ENCODE measurements at places on chromosomes 6 and 20.

DNA sequence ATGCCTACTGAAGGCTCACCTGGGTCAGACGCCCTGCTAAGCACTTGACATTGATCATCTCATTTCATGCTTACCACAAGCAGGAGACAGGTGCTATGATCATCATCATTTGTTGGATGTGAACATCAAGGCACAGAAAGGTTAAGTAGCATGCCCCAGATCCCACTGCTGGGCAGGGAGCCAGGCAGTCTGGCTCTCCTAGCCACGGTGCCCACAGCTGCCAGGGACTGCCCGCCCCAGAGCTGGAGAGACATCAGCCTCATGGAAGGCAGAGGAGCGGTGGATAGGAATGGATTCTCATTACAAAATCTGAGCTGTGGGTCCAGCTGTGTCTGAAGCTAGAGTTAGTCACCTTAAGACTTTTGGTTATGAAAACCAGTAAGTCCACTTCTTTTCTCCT is 3.6 kb downstream of the SULF2 start:
- no peak overlapping the region for H3K4me3 ChIP-seq
- H3K36me3 ChIP-seq = no peaks in the 10 kb centered on the region
- H3K4me1 ChIP-seq = peaks cover 22% of the 10 kb centered on the region

DNA sequence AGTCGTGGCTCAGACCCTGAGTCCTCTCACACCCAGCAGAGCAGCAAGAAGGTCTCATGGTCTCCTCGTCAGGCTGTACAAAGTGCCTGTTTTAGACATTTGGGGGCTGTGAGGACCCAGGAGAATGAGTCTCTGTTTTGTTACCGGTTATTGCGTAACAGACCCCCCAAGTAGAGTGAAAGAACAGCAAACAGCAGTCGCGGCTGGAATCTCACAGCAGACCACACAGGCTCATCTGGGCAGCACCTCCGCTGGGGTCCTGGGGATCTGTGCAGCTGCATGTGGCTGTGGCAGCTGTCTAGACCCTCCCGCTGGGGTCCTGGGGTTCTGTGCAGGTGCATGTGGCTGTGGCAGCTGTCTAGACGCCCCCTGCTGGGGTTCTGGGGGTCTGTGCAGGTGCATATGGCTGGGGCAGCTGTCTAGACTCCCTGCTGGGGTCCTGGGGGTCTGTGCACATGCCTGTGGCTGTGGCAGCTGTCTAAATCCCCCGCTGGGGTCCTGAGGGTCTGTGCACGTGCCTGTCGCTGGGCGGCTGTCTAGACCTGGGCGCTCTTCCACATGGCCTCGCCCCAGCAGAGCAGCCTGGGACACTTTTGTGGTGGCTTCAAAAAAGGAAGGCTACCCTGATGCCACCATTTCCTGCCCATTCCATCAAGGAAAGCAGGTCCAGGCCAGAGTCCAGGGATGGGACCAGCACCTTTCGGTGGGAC is 24.7 kb downstream of the ENTPD6 start:
- no peak overlapping the region for H3K4me3 ChIP-seq
- no peaks in the 10 kb centered on the region for H3K4me1 ChIP-seq
- no peak overlapping the region for H3K27ac ChIP-seq
- DNase-seq = no peak
- H3K27me3 ChIP-seq = no peaks in the 10 kb centered on the region

DNA sequence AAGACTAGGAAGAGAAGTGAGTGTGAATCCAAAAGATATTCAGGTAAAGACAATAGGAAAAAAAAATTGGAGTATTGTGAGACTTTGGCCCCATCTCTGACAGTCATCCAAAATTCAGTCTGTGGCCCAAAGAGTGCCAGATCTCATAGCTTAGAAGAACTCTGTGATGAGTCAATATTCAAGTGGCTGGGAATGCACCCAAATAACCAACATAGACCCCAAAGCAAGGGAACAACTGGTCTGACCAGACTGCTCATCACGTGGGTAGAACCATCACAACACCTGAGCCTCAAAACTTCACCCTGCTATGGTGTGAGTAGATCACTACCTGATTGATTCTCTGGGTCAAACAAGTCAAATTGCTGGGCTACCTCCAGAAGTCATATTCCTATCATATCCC is 51.1 kb upstream of the TRDN start:
- no peak overlapping the region for H3K4me3 ChIP-seq
- H3K27me3 ChIP-seq = no peaks in the 10 kb centered on the region
- H3K4me1 ChIP-seq = no peaks in the 10 kb centered on the region
- H3K27ac ChIP-seq = no peak overlapping the region
- DNase-seq = no peak

- DNase-seq = no peak
- H3K36me3 ChIP-seq = peaks cover 30% of the 10 kb centered on the region
- no peak overlapping the region for H3K4me3 ChIP-seq
- no peaks in the 10 kb centered on the region for H3K4me1 ChIP-seq
- H3K27ac ChIP-seq = no peak overlapping the region
These were observed 34.3 kb downstream of the PHF20 start for GRCh38 chr20:35806075-35806474.

DNA sequence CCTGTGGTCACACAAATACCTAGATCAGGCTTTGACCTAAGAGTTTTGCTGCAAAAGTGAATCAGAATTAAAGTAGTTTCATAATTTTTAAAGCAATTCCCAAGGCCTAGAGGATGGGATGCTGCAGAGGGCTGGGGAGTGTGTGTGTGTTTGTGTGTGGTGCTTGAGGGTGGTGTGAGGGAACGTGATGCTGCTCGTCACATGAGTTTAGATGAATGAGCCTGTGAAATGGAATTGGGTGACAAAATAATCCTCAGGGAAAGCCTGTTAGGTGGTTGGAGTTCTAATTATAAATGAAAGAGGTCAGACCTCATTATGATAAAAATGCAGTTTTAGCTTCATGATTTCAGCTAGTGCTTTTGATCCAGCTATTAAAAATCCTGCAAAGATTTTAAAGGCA is 87.5 kb upstream of the TMEM170B start:
- no peak for DNase-seq
- H3K4me3 ChIP-seq = no peak overlapping the region
- no peaks in the 10 kb centered on the region for H3K4me1 ChIP-seq
- H3K36me3 ChIP-seq = no peaks in the 10 kb centered on the region
- no peaks in the 10 kb centered on the region for H3K27me3 ChIP-seq

DNA sequence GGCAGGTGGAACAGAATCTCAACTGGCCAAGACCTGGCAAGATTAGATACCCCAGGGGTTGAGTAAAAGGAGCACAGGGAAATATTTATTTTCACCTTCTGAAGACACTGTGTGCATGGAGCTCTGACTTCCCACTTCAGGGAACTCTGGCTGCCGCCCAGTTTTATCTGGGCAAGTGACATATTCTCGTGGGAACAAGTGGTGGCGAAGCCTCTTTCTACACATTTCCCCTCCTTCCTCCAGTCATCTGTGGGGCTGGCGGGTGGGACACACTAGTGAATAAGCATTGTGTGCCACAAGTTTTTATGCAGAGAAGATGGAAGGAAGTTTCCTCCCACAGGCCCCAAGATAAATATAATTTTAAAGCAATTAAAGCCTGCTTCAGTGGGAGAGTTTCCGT is 23.6 kb downstream of the NSFL1C start:
- H3K36me3 ChIP-seq = peaks cover 70% of the 10 kb centered on the region
- no peaks in the 10 kb centered on the region for H3K4me1 ChIP-seq
- H3K4me3 ChIP-seq = no peak overlapping the region
- H3K27ac ChIP-seq = no peak overlapping the region

DNA sequence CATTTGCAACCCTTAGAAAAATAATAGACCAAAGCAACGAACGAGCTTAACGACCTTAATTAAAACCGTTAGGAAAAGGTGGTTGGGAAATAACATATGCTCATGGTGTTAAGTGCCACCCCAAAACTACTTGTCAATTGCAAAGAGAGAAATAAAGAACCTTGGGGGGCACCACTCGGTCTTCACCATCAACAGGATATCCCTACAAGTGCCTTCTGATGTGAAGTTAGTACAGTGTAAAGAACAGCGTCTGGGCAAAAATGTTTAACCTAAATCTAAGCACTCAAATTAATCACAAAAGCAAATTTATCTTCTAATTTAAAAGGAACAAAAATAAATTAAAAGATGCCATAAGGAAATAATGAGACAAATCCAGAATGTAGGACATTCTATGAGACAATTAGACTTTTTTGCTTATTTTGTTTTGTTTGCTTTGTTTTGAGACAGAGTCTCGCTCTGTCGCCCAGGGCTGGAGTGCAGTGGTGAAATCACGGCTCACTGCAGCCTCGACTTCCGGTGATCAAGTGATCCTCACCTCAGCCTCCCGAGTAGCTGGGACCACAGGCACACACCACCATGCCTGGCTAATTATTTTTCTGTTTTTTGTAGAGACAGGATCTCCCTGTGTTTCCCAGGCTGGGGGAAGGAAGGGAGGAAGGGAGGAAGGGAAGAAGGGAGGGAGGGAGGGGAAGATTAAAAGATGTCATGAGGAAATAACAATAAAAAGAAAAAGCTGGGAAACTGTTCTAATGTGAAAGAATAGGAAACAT is 41.3 kb upstream of the BTN3A2 start:
- H3K4me3 ChIP-seq = no peak overlapping the region
- peaks cover under 1% of the 10 kb centered on the region for H3K27me3 ChIP-seq
- no peak overlapping the region for H3K27ac ChIP-seq
- H3K4me1 ChIP-seq = peaks cover 24% of the 10 kb centered on the region
